ENCODE measurements at places on chromosomes 12 and 14.
A peak's percentile ranks its signal among the peaks of the same experiment; 100 is the strongest.

- DNase-seq = no peak
Observed at GRCh38 chr12:44653861-44654527, 222.1 kb downstream of the NELL2 start.

- DNase-seq = no peak
Observed at GRCh38 chr12:8871068-8871467, 43.2 kb upstream of the PHC1 start.

DNA sequence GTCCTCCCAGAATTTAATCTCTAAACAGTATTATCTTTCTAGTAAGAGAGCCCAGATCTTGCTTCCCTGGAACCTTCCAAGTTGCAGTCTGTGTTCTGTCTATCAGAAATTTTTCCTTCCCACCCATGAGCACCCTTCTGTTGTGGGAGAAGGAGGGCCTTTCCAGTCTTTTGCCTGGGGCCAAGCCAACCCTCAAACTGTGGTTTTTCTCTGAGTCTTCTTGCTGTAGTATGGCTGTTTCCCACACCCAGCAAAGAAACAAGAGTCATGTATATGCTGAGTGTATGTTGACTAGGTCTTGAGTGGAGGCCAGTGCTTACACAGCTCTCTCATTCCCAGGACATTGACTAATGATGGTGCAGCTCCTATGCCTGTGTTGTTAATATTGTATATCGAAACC is 104.5 kb downstream of the TGFB3 start:
- no peak for DNase-seq

DNA sequence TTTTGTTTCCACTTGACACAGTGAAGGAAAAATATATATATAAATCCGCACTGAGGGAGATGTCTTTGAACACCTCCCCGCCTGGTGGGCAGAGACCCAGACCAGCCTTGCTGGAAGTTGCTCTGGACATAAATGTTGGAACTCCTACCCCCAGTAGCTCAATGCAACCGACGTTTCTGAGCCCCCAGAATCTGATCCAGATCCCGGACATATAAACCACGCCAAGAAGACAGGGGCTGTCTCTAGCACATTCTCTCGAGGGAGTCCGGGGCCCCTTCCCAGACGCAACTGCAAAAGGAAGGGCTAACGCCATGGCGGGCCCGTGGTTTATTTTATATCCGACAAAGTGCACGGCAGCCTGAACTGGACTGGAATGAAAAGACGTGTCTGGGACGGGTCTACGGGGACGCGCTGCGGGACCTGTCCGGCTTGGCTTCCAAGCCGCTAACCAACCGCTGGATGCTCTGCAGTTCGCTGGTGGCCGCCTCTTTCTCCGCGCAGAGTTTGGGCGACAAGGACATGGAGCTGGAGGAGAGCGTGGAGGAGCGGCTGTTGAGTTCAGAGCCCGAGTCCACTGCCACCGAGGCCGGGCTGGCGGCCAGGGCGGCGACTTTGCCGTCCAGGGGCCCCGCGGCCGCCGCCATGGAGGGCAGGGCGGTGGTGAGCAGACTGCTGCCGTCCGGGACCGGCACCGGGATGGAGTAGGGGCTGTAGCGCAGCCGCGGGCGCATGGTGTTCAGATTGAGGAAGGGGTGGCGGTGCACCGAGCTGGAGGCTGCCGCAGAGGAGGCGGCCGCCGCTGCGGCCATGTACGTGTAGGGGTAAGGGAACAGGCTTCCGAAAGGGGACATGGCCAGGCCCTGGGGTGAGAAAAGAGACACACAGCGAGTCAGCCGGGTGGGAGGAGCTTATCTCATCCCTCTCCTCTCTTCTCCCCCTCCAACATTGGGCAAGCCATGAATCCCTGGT is 12.2 kb downstream of the TBX3 start:
- DNase-seq = no peak

GRCh38 chr12:49673446-49674317 is 33.5 kb downstream of the FMNL3 start:
- peak; percentile 83 for DNase-seq

GRCh38 chr12:91980389-91980821 is 165.2 kb downstream of the BTG1 start:
- DNase-seq = no peak

DNA sequence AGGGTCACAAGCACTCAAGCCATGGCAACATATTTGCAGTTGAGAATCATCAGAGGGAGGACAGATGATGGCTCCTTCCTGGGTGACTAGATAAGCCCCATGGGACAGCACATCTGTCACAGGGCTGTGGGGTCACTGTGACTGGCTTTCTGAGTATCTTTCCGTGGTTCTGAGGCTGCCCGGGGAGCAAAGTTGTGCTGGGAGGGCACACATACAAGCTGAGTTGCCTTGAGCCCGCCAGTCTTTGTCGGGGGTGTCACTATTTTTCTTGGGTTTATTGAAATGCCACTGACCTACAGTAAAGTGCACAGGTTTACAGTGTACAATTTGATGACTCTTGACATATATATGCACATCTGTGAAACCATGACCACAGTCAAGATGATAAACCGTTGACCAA is 17.2 kb upstream of the KIF26A start:
- DNase-seq = no peak

- peak; percentile 52 for DNase-seq
Observed at GRCh38 chr12:95208678-95209077, 8.6 kb downstream of the FGD6 start.

GRCh38 chr12:69694123-69694522 is 5.0 kb downstream of the BEST3 start:
- peak; percentile 49 for DNase-seq

DNA sequence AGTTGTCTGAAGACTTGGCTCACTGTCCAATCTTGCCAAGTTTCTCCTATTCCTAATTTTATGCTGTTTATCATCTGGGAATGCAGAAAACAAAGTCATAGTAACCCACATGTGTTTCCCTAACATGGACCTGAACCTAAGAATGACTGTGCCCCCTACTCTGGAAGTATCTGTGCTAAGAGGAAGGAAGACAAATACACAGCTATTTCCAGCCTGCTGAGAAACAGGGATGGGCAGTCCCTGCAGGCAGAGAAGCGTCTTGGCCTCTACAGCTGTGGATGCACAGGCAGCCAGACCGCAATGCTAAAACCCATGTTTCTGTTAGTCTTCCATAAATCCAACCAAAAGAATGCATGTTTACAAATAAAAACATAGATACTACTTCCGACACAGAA is 56.2 kb downstream of the DUSP16 start:
- DNase-seq = peak; percentile 8

DNA sequence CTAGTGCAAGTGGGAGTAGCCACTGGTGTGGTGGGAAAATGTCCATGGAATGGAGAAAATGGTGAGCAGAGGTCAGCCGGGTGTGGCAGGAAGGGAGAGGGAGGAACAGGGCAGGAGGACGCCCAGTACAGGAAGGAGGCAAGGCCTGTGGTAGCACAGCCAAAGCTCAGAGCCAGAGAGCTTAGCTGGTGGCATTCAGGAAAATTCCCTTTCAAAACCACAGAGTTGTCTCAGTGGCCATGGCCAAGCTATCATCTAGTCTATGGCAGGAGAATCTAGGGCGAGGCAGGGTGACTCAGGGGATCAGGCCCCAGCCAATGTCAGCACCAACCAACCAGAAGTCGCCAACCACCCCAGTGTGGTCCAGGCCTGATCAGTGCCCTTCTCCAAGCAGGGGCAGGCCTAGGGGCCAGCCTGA is 67.7 kb upstream of the DDX11 start:
- no peak for DNase-seq

- no peak for DNase-seq
Observed at GRCh38 chr12:68934392-68934791, 1.4 kb upstream of the CPM start.

- DNase-seq = no peak
Observed at GRCh38 chr14:104877806-104878550, 12.9 kb downstream of the CEP170B start.

GRCh38 chr14:93032421-93032936 is 83.2 kb downstream of the ITPK1 start:
- DNase-seq = no peak

- DNase-seq = peak; percentile 94
Observed at GRCh38 chr12:87368259-87368658, 660.9 kb downstream of the C12orf50 start.

DNA sequence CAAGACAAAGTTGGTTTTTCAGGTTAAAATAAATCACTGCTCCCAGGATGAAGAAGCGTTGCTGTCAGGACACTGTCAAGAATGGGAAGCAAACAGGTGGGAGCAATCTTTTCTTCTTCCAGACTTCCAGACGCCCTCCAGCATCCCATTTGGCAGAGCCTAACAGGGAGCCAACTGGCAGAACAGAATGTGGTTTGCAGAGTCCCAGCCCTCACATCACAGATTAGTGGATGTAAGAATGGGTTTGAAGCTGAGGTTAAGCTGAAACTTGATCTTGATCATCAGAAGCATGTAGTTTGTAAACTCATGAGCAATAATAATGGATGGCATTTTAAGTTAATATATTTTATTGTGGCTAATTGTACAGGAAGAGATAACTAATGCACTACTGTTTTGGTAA is 636.4 kb downstream of the SLC6A15 start:
- DNase-seq = no peak

- DNase-seq = peak; percentile 39
Observed at GRCh38 chr12:51246254-51246853, 7.7 kb downstream of the DAZAP2 start.

- DNase-seq = peak; percentile 52
Observed at GRCh38 chr14:103091041-103091882, 3.3 kb upstream of the EXOC3L4 start.

GRCh38 chr14:50520947-50521815 is 11.2 kb downstream of the MAP4K5 start:
- DNase-seq = no peak

DNA sequence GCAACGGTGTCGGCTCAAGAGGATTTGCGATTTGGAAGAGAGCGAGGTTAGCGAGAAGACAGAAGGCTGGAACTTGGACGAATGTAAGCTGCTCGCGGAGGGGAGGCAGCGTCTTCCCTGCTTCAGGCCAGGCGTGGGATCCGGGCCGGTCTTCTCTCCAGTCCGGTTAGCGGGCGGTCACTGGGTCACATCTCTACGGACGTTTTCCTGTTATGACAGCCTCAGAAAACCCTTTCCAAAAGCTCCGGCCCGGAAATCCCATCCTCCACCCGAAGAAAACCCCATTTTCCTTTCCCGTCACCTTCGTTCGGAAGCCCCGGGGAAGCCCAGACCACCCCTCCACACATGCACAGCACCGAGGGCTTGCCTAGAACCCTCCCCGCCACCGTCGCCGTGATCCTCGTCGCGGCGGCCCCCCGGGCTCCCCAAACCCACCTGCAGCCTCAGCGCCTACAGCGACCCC is 268 bp downstream of the NDUFB1 start:
- DNase-seq = peak; percentile 87

GRCh38 chr12:27864521-27864920 is 84.5 kb upstream of the MANSC4 start:
- no peak for DNase-seq

- DNase-seq = no peak
Observed at GRCh38 chr12:15497671-15498292, 175.5 kb downstream of the PTPRO start.

DNA sequence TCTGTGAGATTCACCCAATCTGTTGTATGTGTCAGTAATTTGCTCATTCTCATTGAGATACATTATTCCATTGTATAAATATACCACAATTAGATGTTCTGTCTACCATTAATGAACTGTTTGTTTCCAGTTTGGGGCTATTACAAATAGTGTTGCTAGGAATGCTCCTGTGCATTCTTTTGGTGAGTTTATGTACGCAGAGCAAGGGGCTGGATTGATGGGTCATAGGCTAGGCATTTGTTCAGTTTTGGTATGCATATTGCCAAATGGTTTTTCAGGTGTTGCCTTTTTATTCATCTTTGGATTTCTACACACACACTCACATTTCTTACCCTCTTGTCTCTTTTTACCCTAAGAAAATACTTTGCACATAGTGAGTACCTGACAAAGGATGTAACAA is 93.4 kb downstream of the GPATCH2L start:
- DNase-seq = no peak

DNA sequence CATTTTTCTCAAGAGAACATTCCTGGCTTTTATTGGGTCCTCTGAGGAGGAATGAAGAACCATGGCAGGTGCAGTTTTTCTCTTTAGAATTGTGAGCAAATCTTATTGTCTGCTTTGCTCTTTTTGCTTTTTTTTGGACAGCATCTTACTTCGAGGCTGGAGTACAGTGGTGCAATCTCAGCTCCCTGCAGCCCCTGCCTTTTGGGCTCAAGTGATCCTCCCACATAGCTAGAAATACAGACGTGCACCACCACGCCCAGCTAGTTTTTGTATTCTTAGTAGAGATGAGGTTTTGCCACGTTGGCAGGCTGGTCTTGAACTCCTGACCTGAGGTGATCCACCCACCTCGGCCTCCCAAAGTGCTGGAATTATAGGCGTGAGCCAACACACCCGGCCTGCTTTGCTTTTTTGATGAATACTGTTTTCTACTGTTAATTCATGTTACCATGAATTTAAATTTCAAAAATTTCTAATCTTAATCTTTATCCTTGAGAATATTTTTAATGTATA is 71.5 kb downstream of the POLR3B start:
- DNase-seq = no peak

DNA sequence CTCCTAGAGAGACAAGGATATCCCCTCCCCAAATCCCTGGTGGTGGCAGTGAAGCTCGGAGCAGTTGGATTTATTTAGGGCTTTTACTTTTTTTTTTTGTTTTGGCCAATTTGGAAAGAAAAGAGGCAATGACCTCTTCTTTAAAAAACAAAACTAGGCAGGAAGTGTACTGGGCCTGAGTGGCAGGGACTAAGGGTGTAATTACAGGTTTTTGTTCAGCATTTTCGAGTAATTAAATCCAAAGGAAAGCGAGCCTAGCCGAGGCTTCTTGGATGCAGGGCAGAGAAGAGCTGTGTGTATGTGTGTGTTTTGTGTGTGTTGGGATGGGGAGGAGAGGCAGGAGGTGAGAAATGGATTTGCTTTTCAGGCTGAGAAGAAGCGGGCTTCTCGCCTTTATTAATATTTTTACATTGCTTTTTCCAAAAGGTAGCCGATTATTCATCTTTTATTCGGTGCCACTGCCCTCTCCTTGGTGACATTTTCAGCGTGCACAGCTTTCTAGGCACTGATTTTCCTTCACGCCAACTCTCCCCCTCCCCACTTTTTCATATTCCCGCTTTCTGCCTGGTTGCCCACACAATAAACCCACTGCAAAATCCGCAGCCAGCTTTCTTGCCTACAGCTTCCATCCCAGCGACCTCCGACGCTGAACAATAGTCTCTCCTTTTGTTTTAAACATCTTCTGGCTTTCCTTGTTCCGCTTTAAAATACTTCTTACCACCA is 8.9 kb upstream of the IRF2BPL start:
- DNase-seq = peak; percentile 83

GRCh38 chr12:10068644-10069043 is 30.1 kb downstream of the CLEC1A start:
- DNase-seq = no peak

All from NCI-H1417 (cell line).